ENCODE measurements at places on chromosomes 1 and 21. TPM values are rescaled to one million over a fixed set of nuclear protein-coding genes. Genes with fewer than 3 reads are reported as not detected.

DNA sequence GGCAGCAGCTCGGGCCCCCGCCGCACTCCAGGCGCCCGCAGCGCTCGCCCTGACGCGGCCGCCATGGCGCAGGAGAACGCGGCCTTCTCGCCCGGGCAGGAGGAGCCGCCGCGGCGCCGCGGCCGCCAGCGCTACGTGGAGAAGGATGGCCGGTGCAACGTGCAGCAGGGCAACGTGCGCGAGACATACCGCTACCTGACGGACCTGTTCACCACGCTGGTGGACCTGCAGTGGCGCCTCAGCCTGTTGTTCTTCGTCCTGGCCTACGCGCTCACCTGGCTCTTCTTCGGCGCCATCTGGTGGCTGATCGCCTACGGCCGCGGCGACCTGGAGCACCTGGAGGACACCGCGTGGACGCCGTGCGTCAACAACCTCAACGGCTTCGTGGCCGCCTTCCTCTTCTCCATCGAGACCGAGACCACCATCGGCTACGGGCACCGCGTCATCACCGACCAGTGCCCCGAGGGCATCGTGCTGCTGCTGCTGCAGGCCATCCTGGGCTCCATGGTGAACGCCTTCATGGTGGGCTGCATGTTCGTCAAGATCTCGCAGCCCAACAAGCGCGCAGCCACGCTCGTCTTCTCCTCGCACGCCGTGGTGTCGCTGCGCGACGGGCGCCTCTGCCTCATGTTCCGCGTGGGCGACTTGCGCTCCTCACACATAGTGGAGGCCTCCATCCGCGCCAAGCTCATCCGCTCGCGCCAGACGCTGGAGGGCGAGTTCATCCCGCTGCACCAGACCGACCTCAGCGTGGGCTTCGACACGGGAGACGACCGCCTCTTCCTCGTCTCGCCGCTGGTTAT, 2.8 kb downstream of the KCNJ9 start:
- peak; percentile 78 for DNase-seq
- no peaks in the 10 kb centered on the region for H3K36me3 ChIP-seq
- H3K4me3 ChIP-seq = peak overlapping the region; percentile 47
- no peak overlapping the region for H3K27ac ChIP-seq
- peaks cover 80% of the 10 kb centered on the region for H3K27me3 ChIP-seq

DNA sequence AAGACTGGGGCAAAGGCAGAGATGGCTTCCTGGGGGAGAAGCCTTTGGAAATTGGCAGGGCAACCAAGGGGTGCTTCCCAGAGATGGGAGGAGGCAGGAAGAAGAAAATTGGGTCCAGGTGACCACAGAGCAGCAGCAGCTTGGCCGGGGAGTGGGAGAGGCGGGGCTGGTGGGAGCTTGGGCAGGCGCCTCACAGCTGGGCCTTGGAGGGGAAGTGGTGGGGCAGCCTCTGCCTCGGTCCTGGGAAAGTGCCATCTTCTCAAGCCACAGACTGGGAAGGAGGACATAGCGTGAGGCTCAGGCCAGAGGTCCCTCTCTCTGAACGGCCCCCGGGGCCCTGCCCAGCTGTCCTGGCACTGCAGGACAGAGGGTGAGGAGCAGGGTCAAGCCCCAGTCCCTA, 24.0 kb upstream of the WASF2 start:
- no peak for DNase-seq
- no peaks in the 10 kb centered on the region for H3K27me3 ChIP-seq
- H3K36me3 ChIP-seq = no peaks in the 10 kb centered on the region

GRCh38 chr1:157399343-157399983, 152.9 kb downstream of the FCRL5 start:
- H3K4me3 ChIP-seq = no peak overlapping the region
- H3K27ac ChIP-seq = no peak overlapping the region
- H3K4me1 ChIP-seq = peaks cover 6% of the 10 kb centered on the region
- no peak for DNase-seq

DNA sequence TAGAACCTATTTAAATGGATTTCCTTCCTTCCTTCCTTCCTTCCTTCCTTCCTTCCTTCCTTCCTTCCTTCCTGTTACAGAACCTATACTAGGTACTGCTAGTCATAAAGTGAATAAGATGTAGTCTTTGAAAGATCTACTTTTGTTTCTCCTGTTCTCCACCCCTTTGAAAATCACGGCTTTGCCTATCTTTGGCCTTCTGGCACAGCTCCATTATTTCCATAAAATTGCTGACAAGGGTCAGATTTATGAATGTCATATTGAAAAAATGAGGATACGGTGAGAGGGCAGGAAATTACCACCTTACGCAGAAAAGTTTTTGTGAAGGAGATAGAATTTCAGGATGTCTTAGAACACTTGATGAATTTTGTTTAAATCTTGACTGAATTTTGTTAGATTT, 18.1 kb upstream of the HMCN1 start:
- no peak overlapping the region for H3K27ac ChIP-seq
- no peaks in the 10 kb centered on the region for H3K36me3 ChIP-seq
- H3K4me3 ChIP-seq = no peak overlapping the region
- DNase-seq = no peak
- no peaks in the 10 kb centered on the region for H3K4me1 ChIP-seq
- no peaks in the 10 kb centered on the region for H3K27me3 ChIP-seq

- no peak for DNase-seq
- H3K27me3 ChIP-seq = no peaks in the 10 kb centered on the region
- H3K4me1 ChIP-seq = peaks cover 25% of the 10 kb centered on the region
- H3K4me3 ChIP-seq = no peak overlapping the region
- no peaks in the 10 kb centered on the region for H3K36me3 ChIP-seq
- no peak overlapping the region for H3K27ac ChIP-seq
Measured at GRCh38 chr1:93659822-93660503, 21.7 kb downstream of the BCAR3 start.

- peaks cover 10% of the 10 kb centered on the region for H3K4me1 ChIP-seq
- peaks cover 15% of the 10 kb centered on the region for H3K27me3 ChIP-seq
- no peak overlapping the region for H3K27ac ChIP-seq
- H3K4me3 ChIP-seq = no peak overlapping the region
- no peak for DNase-seq
Measured at GRCh38 chr21:45562965-45563364, 20.7 kb upstream of the SLC19A1 start.

DNA sequence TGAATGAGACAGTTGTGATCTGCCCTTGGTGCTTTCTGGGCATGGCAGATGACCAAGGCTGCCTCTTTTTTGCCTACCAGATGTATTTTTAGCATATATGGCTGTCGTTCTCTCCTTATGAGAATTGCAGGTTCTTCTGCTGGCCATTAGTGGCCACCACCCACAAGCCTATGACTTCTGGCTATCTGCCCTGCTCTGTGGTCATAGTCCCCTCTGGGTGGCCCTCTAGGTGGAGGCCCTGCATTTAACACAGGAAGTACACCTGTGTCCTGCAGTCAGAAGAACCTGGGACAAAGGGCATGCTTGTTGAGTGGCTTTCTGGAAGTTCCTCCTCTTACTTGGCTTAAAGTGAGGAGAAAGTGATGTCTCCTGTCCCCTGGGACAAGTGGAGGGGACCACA, 6.5 kb downstream of the FCAMR start:
- DNase-seq = no peak
- no peaks in the 10 kb centered on the region for H3K4me1 ChIP-seq
- H3K36me3 ChIP-seq = no peaks in the 10 kb centered on the region
- H3K27ac ChIP-seq = no peak overlapping the region
- H3K27me3 ChIP-seq = no peaks in the 10 kb centered on the region

- DNase-seq = no peak
- H3K36me3 ChIP-seq = no peaks in the 10 kb centered on the region
- no peaks in the 10 kb centered on the region for H3K4me1 ChIP-seq
- H3K4me3 ChIP-seq = no peak overlapping the region
- H3K27me3 ChIP-seq = no peaks in the 10 kb centered on the region
Measured at GRCh38 chr1:83671586-83671985, 327.3 kb downstream of the TTLL7 start.

GRCh38 chr1:195520757-195521156, 1087.5 kb downstream of the KCNT2 start:
- DNase-seq = no peak
- H3K4me3 ChIP-seq = no peak overlapping the region
- no peaks in the 10 kb centered on the region for H3K4me1 ChIP-seq
- no peaks in the 10 kb centered on the region for H3K36me3 ChIP-seq
- H3K27me3 ChIP-seq = no peaks in the 10 kb centered on the region

- H3K36me3 ChIP-seq = no peaks in the 10 kb centered on the region
- DNase-seq = no peak
- H3K4me1 ChIP-seq = no peaks in the 10 kb centered on the region
- H3K27ac ChIP-seq = no peak overlapping the region
Measured at GRCh38 chr1:164765557-164765956, 206.6 kb downstream of the PBX1 start.

DNA sequence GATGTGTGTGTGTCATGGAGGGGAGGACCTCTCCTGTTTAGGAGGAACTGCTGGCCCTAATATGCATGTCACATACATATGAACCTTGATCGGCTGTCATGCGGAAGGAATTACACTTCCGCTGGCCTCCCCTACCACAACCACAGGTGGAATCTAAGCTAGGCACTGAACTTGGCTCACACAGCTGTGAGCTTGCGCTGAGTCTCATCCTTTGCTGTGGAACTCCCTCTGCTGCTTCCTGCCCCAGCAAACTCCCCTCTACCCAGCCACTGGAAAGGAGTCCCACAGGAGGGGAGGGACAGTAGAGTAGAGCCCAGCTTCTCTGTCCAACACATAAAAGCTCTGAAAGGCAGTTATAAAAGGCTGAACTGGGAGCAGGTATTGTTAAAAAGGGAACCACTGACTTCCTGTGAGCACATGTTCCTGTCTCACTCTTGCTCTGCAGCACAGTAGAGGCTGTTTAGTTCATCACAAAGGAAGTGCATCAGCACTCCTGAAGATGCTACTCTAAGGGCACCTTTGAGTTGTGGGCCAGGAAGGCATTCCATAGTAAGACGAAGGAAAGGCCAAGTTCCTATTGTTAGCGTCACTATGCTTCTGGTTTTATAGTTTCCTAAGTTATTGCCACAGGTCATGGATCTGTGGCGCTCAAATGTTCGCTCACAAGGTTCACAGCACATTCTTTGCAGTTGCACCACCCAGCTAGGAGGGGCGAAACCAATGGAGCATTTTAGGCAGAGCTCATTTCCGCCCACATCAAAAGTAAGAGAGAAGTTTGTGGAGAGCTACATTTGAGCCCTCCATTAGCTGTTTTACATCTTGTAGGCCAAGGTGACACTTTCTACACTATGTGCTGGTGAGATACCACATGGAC, 17.7 kb upstream of the PTPRC start:
- H3K27ac ChIP-seq = no peak overlapping the region
- no peaks in the 10 kb centered on the region for H3K4me1 ChIP-seq
- H3K27me3 ChIP-seq = no peaks in the 10 kb centered on the region
- H3K36me3 ChIP-seq = no peaks in the 10 kb centered on the region
- H3K4me3 ChIP-seq = no peak overlapping the region
- no peak for DNase-seq

GRCh38 chr1:235781807-235782206, 84.9 kb downstream of the LYST start:
- H3K27me3 ChIP-seq = no peaks in the 10 kb centered on the region
- peaks cover 5% of the 10 kb centered on the region for H3K4me1 ChIP-seq
- no peak overlapping the region for H3K4me3 ChIP-seq
- no peaks in the 10 kb centered on the region for H3K36me3 ChIP-seq
- no peak for DNase-seq

DNA sequence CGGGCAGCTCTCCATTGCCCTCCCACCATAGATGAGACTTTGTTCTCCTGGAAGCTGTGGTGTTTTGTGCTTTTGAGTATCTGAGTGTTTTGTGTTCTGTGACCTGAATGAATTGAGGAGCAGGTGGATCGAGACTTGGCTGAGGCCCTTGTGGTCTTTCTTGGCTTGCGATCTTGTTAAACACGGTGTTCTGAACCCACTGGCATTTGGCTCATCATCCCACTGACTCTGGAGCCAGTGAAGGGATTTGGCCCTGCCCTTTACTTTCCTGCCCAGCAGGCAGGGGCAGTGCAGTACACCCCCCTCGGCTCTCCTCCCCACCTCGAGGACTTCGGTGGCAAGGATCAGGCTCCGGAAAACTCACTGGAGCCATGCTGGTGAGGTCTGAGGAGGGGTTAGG, 30.6 kb downstream of the PKNOX1 start:
- DNase-seq = no peak
- no peaks in the 10 kb centered on the region for H3K36me3 ChIP-seq
- no peak overlapping the region for H3K4me3 ChIP-seq
- H3K27ac ChIP-seq = no peak overlapping the region
- H3K27me3 ChIP-seq = no peaks in the 10 kb centered on the region

- H3K4me1 ChIP-seq = peaks cover 4% of the 10 kb centered on the region
- H3K4me3 ChIP-seq = no peak overlapping the region
- H3K27ac ChIP-seq = no peak overlapping the region
- no peaks in the 10 kb centered on the region for H3K27me3 ChIP-seq
Measured at GRCh38 chr1:81298266-81298665, 502.5 kb upstream of the ADGRL2 start.

GRCh38 chr21:35309316-35309715, 260.2 kb upstream of the RUNX1 start:
- no peak overlapping the region for H3K4me3 ChIP-seq
- no peaks in the 10 kb centered on the region for H3K27me3 ChIP-seq
- no peak for DNase-seq
- no peak overlapping the region for H3K27ac ChIP-seq
- no peaks in the 10 kb centered on the region for H3K4me1 ChIP-seq
- no peaks in the 10 kb centered on the region for H3K36me3 ChIP-seq

- no peak overlapping the region for H3K27ac ChIP-seq
- H3K4me3 ChIP-seq = no peak overlapping the region
- H3K4me1 ChIP-seq = peaks cover 5% of the 10 kb centered on the region
- no peaks in the 10 kb centered on the region for H3K36me3 ChIP-seq
Measured at GRCh38 chr1:62977366-62977765, 193.4 kb downstream of the ATG4C start.

GRCh38 chr21:28336314-28336713, 656.4 kb downstream of the LTN1 start:
- no peak overlapping the region for H3K4me3 ChIP-seq
- no peaks in the 10 kb centered on the region for H3K27me3 ChIP-seq
- H3K27ac ChIP-seq = no peak overlapping the region
- no peaks in the 10 kb centered on the region for H3K4me1 ChIP-seq

DNA sequence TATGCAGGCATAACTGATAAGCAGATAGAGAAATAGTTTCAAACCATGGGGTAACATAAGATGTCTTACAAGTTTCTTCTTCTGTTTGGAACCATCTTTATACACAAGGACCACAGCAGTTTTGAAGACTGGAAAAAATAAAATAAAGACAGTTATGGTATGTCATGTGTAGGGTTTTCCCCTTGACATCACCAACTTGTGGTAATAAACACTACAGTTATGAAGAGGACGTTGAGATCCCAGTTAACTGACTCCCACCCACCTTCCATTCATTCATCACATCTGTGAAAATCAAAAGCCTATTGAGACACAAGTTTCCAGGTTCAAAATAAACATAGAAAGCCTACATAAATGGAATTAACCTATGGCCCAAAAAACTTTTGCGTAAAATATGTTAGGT, 92.5 kb upstream of the KRTAP19-8 start:
- H3K4me1 ChIP-seq = no peaks in the 10 kb centered on the region
- no peaks in the 10 kb centered on the region for H3K27me3 ChIP-seq
- H3K4me3 ChIP-seq = no peak overlapping the region
- no peaks in the 10 kb centered on the region for H3K36me3 ChIP-seq

GRCh38 chr1:181392613-181393220, 90.6 kb upstream of the CACNA1E start:
- H3K27me3 ChIP-seq = no peaks in the 10 kb centered on the region
- H3K4me3 ChIP-seq = no peak overlapping the region
- H3K4me1 ChIP-seq = no peaks in the 10 kb centered on the region
- H3K27ac ChIP-seq = no peak overlapping the region
- no peak for DNase-seq

LRRIQ3 gene
- total RNA-seq = 3.3 TPM

ATP1A4 gene
- total RNA-seq = 0.17 TPM

OPRD1 gene
- total RNA-seq = 0.37 TPM

BEST4 gene
- total RNA-seq = 0.84 TPM

KTI12 gene
- 7.3 TPM for total RNA-seq

CACNA1S gene
- 0.12 TPM for total RNA-seq

YOD1 gene
- total RNA-seq = 17.7 TPM

C1orf226 gene
- 11.3 TPM for total RNA-seq

AK4 gene
- total RNA-seq = 28.8 TPM

F3 gene
- total RNA-seq = 2.3 TPM

TRIM67 gene
- total RNA-seq = not detected

GPR153 gene
- total RNA-seq = 8.4 TPM
